OCI-M1 (cell line): ENCODE measurements at places on chromosomes 3 and 15.

DNA sequence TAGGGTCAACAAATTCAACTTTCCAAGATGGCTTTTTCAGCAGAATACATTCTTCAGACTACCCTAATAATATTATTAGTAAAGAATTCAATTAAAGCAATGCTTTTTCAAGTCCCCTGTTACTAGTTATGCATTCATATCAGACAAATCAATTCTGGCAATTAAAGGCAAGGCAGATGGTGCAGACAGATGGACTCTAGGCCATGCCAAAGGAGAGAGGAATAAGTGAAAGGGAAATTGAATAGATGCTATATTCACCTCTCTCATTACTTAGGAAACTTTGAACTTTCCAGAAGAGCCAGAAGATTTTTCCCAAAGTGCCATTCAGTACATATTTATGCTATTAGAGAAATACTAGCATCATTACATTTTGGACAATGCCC is 487.7 kb upstream of the RASGRP1 start:
- no peak for DNase-seq

- DNase-seq, result no peak
Measured at GRCh38 chr3:178950676-178951075, 120.9 kb downstream of the ZMAT3 start.

GRCh38 chr3:10992017-10992942 is at the start of gene SLC6A1:
Gene SLC6A1 (plus strand): TSS chr3:10992748. CDS start chr3:11017212, 24,464 bp downstream.
- DNase-seq, result no peak

DNA sequence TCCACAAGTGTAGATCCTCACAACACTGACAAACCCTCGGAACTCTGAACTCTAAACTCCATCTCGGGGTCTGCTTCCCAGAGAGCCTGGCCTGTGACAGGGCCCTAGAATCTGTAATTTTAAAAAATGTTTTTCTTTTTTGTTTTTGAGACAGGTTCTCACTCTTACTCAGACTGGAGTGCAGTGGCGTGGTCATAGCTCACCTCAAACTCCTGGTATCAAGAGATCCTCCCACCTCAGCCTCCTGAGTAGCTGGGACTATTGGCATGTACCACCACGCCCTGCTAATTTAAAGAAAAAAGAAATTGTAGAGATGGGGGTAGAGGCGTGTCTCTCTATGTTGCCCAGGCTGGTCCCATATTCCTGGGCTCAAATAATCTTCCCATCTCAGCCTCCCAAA is 26.2 kb downstream of the CRABP1 start:
- no peak for DNase-seq

GRCh38 chr3:197828-198491 is 1.4 kb downstream of the CHL1 start:
- no peak for DNase-seq

GRCh38 chr3:61414456-61414855 is 146.9 kb upstream of the PTPRG start:
- DNase-seq, result peak; percentile 11

DNA sequence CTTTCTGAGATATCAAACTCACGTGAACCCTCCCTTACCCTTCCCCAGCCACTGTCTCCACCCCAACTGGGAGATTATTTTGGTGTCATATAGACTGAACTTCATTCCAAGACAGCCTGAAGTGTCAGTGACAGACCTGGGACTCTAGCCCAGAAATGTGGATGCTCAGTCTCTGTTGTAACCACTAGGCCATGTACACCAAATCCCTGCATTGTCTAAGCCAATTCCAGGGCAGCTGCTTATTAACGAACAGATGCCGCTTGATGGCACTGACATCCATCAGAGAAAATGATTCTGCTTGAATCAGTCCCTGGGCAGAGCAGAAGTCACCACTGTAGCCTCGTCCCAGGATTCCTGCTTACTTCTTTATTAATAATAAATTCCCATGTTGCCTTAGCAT is 305.5 kb downstream of the GRM7 start:
- DNase-seq, result no peak

DNA sequence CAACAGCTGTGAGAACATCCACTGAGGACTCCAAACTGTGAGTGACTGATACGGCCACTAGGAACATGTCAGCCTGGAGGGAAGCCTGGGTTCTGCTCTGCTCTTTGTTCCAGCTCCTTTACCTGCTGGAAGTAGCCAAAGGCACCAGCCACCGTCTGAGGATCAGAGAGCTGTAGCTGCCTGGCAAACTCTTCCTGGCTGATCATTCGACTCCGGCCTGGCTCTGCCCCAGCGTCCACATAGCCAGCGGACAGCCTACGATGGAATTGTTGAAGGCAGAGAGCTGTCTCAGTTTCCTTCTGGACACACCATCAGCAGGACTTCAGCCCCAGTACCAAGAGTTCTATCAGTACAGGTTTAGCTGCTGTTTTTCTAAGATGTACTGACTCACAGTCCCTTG is 5.7 kb downstream of the LPCAT4 start:
- no peak for DNase-seq

DNA sequence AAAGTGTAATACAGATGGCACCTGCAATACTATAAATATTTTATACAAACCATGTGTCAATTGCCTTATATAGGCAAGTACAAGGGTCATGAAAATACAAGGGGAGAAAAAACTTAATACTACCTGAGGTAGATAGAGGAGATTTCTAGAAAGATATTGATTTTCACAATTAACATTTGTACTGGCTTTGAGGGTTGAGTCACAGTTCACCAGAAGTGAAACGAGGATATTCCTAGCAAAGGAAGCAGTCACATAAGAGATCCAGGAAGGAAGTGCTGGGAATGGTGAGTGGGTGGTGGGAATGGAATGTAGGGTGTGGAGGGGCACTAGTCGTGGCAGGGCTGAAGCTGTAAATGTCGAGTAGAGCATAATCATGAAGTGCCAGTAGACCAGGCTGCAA is 108.7 kb downstream of the P2RY1 start:
- DNase-seq, result no peak

- DNase-seq, result peak; percentile 45
Measured at GRCh38 chr3:160564949-160565441, 376 bp downstream of the KPNA4 start.

GRCh38 chr3:177831361-177831760 is 634.1 kb upstream of the TBL1XR1 start:
- DNase-seq, result no peak

DNA sequence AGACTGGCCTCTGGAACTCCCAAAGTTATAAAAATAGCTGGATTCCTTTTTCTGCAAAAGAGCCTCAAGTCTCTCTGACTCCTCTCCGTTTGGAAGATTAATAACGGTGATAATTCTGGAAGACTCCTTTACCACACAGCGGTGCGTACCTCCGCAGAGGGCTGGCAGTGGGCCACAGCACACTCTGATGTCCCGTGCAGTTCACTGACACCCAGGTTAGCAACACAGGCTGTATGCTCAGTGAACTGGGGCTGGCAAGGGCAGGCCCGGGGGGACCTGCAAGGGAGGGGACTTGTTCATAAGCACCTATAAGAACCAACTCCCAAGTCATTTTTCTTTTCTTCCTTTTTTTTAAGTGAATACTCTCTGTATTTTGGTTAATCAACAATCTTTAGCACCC is 120.3 kb upstream of the TJP1 start:
- DNase-seq, result no peak

DNA sequence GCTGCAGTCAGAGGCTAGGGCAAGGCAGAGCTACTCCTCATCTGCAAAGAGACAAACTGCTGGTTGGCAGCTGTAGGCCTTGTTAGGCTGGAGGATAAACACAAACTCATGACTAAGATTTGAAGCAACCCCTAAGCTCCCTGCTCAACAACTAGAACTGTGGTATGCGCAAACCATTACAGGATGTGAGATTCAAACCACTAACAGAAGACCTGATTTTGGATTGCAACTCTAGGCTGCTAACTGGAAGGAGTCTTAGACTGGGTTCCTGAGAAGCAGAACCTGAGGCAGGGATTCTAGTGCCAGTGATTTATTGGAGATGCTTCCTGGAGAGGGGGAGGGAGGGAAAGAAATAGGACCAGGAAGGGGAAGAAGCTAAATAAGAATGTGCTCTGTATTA is 22.5 kb downstream of the CCR4 start:
- DNase-seq, result peak; percentile 61

- no peak for DNase-seq
Measured at GRCh38 chr3:194178669-194179068, 42.7 kb downstream of the HES1 start.

DNA sequence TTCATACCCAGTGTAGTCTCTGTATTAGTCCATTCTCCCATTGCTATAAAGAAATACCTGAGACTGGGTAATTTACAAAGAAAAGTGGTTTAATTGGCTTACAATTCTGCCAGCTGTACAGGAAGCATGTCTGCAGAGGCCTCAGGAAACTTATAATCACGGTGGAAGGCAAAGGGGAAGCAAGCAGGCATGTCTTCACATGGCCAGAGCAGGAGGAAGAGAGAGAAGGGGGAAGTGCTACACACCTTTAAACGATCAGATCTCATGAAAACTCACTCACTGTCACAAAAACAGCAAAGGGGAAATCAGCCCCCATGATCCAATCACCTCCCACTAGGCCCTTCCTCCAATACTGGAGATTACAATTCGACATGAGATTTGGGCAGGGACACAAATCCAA is 6.3 kb upstream of the PARP14 start:
- no peak for DNase-seq

GRCh38 chr3:5160940-5161858 is 26.3 kb upstream of the EDEM1 start:
- no peak for DNase-seq

GRCh38 chr3:102682741-102683140 is 247.9 kb downstream of the ZPLD1 start:
- DNase-seq, result no peak

DNA sequence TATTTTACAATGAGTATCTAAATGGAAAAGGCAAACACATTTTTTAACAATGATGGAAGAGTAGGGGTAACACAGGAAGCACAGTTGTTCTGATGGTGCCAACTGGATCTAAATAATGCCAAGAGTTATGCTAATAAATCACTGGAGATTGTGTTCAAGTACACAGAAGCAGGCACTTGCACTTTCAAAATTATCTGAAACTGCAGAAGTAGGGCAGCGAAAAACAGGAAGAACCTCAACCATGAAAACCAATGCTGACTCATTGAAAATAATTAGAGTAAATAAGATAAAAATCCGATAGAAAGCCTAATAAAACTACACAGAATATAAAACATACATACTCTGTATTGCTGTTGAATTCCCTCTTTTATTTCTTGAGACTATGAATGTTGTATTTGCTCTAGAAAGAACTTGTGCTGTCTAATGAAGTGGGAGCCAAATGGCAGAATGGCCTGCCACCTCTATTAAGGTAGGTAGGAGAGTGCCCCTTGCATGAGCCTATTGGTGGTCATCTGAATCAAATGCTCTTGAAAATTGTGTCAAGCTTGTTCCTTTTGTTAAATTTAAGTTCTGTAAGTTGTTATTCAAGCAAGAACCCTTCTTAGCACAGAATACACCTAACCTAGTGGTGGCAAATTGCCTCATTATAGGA is 93.7 kb downstream of the ABI3BP start:
- DNase-seq, result peak; percentile 74

DNA sequence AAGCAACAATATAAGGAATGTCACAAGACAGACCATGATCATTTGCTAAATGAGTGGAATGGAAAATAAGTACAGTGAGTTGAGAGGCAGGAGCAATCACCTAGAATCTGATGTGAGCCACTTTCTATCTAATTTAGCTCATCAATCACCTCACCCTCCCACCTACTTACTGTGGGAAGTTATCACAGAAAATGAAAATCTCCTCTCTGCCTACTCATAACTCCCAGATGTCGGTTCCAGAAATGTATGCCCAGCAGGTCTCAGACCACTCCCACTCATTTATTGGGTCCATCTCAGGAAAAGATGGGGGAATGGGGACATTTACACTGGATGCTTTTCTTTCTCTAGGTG is 270.9 kb downstream of the FHIT start:
- no peak for DNase-seq

GRCh38 chr15:22851513-22851912 is 13.0 kb downstream of the NIPA2 start:
- DNase-seq, result no peak

DNA sequence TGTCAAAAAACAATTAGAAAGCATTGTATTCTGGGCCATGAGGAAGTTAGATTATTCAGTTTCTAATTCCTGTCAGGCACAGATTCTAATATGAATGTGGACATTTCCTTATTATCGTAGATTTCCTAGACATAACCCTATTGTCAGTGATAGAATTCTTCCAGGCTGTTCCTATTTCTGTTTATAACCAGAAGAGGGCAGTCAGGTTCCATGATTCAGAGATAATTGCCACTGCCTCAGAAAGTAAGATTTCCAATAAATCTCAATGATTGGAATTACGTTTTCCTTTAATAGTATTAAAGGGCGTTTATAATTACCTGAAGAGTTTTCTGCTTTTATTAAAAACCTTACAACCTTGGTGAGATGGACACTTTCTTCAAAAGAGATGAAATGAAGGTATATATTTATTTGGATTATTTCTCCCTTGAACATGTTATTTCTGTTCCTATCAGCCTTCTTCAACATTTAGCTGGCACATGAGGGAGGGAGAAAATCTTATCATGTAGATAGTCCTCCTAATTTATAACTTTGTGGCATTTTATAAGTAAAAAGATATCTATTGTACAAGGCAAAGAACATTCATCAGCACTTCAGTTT is 439.2 kb downstream of the MCTP2 start:
- DNase-seq, result peak; percentile 63

- no peak for DNase-seq
Measured at GRCh38 chr3:184946917-184947316, 135.0 kb downstream of the VPS8 start.

GRCh38 chr3:45509038-45509767 is 85.3 kb upstream of the LIMD1 start:
- no peak for DNase-seq

DNA sequence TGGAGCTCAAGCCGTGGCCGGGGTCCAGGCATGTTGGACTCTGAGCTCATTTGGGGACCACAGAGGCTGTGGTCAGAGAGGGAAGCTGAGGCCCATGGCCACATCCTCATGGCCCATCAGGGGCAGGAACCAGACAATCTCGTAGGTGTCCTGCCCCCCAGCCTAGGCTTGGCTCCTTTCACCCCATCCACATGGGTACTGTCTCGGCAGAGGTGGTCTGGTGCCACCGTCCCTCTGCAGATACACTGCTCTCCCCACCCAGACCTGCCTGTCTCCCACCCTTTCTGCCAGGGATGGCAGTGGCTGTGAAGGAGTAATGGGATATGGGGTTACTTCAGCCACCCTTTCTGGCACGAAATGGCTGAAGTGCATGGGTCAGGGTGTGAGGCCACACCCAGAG is 7.9 kb downstream of the PRSS50 start:
- DNase-seq, result no peak
